ENCODE measurements at places on chromosomes 1 and 21.

DNA sequence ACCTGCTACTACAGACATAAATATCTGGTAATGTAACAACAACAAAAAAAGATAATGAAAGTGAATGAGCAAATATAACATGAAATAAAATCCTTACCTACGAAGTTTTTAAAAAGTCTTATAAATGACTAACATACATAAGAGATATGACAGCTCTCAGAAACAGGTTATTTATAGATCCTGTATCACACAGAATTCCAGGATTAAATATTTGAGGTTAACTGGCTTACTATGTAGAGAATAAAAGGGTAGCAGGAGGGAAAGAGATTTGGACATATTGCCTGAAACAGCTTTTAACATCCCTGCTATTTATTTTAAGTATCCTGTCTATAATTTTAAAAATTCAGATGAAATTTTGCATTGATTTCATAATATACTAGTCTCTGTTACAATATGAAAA, 16.3 kb downstream of the MYSM1 start:
- DNase-seq, result no peak

DNA sequence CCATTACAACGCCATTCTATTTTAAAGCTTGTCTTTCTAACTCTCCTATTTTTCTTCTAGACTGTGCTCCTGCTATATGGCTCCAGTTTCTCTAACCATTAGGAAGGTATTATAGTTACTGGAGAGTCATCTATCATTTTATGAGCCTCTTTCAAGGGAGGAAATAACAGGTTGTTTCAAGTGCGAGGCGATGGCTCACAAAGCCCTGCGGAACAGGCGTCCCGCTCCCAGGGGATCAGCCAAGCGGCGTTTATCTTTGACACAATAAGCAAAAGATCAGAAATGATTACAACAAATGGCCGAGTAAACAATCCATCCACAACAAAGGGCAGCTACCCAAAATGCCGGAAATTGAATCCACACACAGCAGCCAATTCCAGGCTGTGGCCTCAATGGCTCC, 249.5 kb upstream of the POU3F1 start:
- DNase-seq, result no peak

DNA sequence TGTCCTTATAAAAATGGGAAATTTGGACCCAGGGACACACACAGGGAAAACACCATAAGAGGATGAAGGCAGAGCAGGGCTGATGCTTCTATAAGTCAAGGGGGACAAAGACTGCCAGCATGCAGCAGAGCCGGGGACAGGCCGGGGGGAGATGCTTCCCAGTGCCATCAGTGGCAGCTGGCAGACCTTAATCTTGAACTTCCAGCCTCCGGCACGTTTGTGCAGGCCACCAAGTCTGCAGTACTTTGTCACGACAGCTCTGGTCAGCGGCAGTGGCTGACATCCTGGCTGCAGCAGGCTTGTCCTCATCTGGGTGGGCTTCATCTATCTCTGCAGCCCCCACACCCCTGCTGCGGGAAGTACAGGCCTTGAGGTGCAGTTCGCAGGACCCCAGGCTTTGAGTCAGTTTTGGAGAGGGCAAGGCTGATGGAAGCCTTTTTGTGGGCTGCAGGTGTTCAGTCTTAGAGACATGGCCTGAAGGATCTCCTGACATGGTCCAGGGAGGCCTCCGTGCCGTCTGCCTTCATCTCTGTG, 186.0 kb downstream of the DYRK1A start:
- no peak for DNase-seq

DNA sequence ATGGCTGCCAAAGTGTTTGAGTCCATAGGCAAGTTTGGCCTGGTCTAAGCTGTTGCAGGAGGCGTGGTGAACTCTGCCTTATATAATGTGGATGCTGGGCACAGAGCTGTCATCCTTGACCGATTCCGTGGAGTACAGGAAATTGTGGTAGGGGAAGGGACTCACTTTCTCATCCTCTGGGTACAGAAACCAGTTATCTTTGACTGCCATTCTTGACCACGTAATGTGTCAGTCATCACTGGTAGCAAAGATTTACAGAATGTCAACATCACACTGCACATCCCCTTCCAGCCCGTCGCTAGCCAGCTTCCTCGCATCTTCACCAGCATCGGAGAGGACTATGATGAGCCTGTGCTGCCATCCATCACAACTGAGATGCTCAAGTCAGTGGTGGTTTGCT, 215.8 kb upstream of the JUN start:
- DNase-seq, result no peak

DNA sequence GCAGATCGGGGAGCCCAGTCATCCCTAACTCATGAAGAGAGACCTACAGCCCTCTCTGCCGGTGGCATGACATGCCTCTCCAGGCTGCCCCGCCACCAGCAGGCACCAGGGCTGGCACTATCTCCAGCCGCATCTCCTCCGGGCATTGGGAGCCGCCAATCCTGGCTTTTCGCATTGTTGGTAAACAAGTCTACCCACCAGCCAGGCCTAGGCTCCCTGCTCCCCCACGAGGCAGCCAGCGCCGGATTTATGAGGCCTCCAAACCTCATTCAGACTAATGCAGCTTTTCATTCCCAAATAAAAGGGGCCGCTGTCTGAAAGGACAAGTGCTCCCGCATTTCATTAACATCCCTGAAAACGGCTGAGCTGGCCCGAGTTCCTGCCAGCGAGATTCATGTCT, 3.4 kb upstream of the GRIK3 start:
- no peak for DNase-seq

- no peak for DNase-seq
Observed at GRCh38 chr1:47647327-47647845, 209.5 kb downstream of the FOXD2 start.

DNA sequence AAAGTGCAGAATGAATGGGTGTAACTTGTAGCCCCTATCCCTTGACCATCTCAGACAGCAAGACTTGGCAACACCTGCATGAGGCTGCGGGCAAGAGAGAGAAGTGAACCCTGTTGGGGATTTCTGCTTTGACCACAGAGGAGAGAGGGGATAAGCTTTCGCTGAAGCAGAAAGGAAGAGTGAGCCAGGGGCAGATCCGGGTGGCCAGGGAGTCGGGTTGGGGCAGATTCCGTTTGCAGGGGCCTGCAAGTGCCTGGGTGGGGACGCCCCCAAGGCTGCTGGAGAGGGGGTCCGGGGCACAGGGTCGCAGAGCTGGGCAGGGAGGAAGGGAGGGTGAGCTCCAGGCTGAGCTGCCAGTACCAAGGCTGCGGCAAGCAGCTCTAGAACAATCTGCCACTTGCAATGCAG, 25.3 kb upstream of the PIK3CD start:
- no peak for DNase-seq

DNA sequence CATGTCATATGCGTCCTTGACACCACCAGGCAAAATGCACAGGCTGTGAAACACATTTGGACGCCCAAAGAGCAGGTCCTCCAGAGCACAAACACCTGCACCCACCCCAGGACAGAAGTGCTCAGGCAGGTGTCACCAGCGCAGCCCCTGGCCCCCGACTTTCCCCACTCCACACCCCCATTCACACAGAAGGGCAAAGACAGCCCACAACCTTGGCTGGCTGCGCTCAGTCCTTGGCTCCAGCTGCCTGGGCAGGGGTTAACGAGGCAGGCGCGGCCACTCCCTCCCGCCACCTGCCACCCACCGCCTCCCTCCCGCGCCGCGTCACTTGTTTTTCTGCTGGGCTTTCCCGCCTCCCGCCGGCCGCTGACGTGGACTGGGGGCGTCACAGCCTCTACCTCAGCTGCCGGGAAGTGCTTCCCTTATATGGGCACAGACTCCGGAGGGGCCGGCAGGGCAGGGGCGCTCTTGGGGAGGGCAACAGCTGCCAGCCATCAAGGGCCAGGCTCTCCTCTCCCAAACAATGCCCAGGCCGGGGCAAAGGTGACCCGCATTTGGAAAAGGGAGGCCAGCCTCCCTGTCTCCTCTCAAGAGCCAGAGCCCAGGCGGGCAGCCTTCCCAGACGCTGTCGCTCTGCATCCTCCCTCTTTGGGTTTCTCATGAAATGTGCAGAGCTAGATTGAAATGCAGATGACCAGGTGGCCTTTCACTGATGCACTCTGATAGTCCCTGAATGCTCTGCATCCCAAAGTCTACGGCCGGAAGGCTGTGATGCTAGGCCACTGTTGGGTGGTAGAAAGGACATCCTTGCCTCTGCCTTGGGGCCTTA, 14.8 kb upstream of the BTG2 start:
- no peak for DNase-seq

DNA sequence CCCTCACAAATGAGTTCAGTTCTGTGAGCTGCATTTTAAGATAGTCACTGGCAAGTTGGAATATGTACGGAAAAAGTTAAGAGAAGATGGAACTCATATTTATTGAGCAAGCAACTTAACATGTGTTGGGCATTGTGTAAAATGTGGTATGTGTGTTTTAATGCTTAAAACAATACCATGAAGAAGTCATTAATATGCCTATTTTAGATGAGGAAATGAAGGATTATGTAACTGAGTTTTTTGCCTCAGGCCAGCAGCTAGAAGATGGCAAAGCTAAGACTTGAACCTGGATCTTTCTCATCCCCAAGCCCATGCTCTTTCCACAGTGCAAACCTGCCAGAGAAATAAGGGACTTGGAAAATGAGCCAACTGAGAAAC, 48.9 kb downstream of the SPATA46 start:
- DNase-seq, result no peak

GRCh38 chr1:201545851-201546492, 7.0 kb downstream of the NAV1 start:
- DNase-seq, result no peak

Measured in non-pigmented ciliary epithelial cell (primary cell).